ENCODE measurements at places on chromosomes 2 and 18. TPM values are rescaled to one million over a fixed set of nuclear protein-coding genes. Genes with fewer than 3 reads are reported as not detected.

GRCh38 chr18:36809590-36810381 lies 19.0 kb downstream of the TPGS2 start:
- no peak for DNase-seq

- no peak for DNase-seq
Observed at GRCh38 chr2:177595126-177595845, 202.7 kb downstream of the AGPS start.

DNA sequence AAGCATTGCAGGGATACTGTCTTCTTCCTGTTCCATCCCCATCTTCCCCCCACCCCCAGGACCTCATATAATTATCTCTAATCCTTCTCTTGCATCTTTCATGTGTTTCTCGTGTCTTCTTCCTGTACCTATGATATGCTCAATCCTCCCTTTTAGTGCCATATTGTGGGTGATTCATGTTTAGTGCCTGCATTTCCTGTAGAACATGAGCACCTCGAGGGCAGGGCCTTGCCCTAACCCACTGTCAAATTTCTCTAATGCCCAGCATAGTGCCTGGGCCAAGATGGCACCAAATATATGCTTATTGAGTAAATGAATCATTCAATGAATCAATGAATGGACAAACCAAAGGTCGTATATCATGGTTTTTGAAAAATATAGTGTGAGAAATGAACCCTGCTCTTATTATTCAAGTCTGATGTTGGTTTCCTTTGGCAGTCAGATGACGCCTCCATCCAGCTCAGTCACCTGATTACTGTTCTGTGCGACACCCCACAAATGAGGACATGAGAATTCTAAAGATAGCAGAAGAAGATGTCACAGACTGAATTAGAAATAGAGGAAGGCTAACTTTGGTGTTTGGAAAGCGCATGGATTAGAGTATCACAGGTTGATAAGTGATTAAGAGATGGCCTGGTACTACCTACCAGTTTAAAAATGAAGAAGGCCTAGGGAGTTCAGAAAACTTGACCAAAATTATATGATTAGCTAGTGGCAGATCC lies 278.4 kb downstream of the PRKCE start:
- no peak for DNase-seq

GRCh38 chr2:176167398-176167797 lies 10.3 kb downstream of the HOXD3 start:
- no peak for DNase-seq

DNA sequence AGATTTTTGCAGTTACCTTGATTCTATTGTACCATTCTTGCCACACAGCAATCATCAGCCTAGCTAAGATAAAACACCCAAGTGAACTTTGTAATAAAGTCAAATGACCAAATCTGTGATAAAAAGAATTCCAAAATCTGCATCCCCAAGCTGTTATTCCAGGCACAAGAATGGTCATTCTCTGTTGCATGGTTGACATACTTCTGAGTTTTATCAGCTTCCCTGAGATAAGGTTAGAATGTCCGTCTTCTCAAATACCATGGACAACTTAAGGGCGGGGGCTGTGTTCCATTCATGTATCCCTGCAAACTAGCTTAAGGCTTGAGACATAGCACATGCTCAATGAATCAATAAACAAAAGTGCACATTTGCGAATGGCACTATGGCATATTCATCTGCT lies 8.1 kb upstream of the BMP10 start:
- no peak for DNase-seq

DNA sequence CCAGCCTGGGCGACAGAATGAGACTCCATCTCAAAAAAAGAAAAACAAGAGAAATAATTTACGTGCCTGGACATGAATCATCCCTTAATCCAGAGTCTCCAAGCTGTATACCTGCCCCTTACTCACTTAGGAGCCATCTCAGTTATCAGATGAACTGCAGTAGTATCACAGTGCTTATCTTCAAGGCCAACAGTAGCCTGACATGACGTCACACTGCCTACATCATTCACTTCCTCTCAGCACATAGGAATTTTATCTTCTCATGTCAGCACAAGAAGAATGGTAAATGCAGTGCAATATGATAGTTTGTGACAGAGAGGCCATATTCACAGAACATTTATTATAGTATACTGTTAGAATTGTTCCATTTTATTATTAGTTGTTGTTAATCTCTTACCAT lies 216.6 kb downstream of the SS18 start:
- no peak for DNase-seq

DNA sequence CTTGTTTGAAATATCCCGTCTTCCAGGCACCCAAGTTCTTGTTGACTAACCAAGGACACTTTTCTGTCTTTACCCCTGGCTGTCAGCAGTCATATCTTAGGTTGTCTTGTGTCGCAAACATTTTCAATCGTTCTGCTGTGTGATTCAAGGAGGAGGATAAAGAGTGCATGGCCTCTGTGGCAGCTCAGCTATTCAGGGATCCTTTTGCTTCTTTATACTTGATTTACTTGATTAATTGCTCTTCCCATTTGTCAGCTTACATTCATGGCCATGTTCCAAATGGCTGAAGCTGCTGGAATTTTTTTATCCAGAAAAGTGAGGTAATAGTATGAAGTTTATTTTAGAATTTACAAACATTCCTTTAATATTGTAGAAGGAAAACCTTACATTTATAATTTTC lies 97.3 kb upstream of the FZD5 start:
- no peak for DNase-seq

GRCh38 chr2:10963155-10963554 lies 51.4 kb downstream of the KCNF1 start:
- DNase-seq = no peak

DNA sequence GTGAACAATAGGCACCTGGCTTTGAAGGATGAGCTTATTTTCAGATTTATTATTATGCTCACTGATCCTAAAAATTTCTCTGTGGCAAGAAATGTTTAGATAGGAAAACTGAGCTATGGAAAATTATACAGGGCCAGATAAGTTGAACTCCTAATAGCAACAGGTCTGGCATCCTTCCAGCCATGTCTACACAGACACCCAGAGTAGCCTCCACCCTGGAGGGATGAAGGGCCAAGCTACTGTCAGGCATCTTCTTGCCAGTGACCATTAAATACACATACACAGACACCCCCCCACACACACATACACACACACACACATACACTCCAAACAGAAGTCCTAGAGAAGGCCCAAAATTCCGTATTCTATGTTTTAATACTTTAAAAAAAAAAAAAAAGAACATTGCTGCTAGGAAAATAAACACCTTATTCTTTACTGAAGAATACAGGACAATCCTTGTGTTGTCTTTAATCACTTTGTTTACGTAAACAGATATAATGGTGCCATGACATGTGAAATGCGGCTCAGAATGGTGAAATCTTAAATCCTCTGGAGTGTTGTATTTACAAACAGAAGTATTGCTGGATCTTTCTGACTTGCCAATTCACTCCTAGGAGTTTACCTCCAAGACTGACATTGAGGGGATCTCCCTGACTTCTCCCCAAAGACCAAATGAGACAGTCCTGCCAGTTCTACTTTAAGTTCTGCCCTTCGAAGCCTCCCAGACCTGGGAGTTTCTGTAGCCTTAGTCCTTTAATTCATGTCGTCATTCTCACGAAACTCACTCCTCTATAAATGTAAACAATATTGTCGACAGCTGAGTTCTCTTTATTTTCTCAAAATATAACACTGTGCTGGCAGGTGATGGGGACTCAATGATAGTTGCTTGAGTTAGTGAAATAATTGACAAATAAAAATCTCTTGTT lies 163.1 kb downstream of the ANTXR1 start:
- DNase-seq = no peak

DNA sequence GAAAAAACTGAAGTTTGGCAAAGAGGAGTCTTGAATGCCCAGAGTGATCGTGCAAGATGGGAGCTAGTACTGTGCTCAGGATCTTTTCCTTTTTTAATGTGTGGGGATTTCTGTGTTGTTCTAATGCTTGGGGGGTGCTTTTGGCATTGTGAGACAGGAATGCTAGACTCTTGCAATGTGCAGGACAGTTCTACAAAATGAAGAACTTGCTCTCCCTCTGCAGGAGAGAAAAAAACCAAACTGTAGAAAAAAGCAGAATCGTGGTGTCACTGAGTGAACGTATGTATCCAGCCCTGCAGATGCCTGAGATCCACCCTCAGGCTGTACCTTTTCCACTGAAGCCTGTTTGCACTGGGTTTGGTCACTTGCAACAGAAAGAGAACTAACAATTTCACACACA lies 12.1 kb upstream of the TTC39C start:
- no peak for DNase-seq

DNA sequence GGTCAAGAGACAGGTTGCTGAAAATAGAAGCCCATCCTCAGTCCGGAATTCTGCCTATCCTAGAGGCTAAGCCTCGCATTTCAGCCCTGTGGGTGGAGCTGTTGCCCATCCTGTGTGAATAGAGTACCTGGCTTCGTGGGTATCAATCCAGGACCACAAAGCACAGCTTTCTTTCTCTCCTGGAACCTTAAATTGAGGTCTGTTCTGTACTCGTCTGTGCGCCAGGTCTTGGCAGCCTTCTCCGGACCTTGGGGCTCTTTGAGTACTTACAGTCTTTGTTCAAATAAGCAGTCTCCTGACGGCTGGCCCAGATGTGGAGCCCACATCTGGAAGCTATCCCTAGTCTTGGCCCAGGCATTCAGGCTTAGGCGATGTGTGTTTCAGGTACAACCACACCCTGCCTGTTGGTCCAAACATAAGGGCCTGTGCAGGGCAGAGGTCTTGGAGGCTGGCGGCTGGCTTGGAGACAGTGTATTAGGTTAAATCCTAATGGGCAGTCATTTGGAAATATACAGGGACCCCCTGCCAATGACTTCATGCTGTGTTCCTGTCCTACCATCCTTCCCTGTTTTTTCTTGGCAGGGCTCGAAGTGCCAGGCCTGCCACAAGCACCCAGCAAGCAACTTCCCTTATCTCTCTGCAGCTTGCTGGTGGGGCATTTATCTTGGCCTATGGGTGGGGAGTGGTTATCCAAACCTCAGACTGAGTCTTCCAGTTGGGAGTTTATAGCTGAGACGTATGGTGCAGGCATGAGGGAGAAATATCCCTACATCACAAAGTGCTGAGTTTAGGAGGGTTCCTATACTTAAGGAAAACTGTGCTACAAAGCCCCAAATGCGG lies 294.1 kb downstream of the BCL2 start:
- no peak for DNase-seq

DNA sequence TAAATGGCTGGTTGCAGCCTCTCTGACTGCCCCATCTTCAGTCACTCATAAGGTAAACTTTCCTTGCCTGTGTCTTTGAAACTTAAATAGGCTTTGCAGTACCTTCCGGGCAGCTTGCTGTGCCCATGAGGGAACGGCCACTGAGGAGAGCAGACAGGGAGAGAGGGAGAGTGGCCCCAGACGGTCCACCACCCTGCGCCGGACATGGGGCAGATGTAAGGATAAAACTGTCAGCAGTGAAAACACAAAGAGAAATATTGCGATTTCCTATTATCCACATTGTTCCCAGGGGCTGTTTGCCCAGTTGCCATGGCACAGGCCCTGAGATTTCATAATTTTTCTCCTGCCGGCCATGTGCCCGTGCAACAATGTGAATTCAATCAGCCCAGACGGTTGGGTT lies 265.9 kb upstream of the SALL3 start:
- DNase-seq = no peak

DNA sequence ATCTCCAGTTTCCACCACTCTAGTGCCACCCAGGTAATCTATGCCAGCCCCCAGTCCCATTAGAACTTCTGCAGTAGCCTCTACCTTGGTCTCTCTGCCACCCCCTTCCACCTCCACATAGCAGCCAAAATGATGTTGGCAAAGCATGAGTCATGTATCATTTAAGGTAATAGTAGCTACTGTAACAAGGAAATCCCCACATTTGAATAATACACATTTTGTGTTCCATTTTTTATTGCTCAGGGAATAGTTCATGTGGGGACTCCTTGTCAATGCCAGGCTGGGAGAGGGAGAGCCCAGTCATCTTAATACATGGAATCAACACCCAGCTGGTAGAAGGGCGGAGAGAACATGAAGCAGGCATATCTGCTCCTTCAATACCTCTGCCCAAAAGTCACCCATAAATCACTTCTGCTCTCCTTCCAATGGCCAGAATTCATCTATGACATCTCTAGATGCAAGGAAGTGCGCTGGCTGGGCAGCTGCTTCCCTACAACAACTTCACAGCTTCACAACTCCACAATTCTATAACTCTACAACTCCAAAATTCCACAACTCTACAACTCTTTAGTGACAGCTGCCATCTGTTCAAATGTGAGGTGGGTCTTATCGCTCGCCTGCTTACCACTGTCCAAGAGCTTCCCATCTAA lies 70.6 kb upstream of the GLS start:
- no peak for DNase-seq

GRCh38 chr2:122704109-122704563 lies 948.7 kb downstream of the TSN start:
- no peak for DNase-seq

DNA sequence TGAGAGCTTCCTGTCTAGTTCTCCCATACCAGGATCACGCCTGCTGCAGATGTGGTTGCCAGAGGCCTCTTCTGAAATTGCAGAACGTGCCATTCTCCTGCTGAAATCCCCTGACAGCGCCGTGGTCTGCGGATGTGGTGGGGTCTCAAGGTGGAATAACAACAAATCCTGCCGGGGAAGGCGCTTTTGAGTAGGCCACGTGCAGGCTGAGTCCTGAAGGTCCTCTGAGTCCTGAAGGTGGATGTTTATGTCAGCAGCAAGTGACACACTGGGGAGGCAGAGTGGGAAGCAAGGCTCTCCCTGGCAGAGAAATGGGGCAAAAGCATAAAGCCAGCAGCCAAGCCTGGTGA lies 241.4 kb downstream of the MYCN start:
- DNase-seq = no peak

DNA sequence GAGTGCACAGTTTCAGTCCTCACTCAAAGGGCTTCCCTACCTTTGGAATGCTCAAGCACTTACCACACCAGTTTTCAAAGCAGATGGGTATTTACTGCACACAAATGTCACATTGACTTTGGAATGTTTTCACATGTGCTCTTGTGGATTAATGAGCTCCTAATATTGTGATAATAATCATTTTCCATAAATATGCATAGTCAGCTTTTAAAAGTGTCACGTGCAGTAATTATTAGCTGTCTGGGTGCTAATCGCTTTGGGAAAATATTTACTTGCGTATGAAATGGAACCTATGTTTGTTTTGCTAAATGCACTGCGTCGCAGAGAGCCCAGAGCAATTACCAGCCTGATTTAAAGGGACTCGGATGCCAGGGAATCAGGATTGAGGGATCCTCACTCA lies 229.3 kb downstream of the SMAD2 start:
- no peak for DNase-seq

DNA sequence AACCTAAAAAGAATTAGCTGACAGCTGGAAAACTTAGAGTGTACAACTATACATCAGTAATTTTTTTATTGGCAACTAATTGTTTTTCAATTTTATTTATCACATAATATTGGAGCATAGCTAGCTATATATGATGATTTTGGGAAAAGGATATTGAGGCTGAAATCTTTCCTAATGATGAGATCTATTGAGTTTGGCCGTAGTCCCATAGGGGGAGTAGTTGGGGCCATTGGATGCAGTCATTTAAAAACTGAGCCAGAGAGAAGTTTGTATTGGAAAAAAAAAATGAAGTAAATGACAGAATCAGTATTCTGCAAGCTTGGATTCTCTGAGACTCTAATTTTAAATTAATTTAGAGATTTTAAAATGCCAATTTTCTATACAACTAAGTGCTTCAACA lies 179.8 kb downstream of the LTBP1 start:
- DNase-seq = no peak

GRCh38 chr2:2880938-2881337 lies 496.7 kb downstream of the EIPR1 start:
- no peak for DNase-seq

Gene CCDC178
- polyA plus RNA-seq = not detected

Gene C2orf78
- 0.89 TPM for polyA plus RNA-seq

Gene CFLAR
- 3.8 TPM for polyA plus RNA-seq

Gene SH3BP4
- polyA plus RNA-seq = 31.5 TPM

Gene RPRM
- 14.8 TPM for polyA plus RNA-seq

Gene LYG1
- 0.68 TPM for polyA plus RNA-seq

Gene CENPA
- polyA plus RNA-seq = 17.6 TPM

Gene PDE1A
- not detected for polyA plus RNA-seq

Gene SFXN5
- polyA plus RNA-seq = 45.9 TPM
